ENCODE measurements at places on chromosomes 2 and 18. TPM values are rescaled to one million over a fixed set of nuclear protein-coding genes. Genes with fewer than 3 reads are reported as not detected.

The TMEM17 gene
- 4.4 TPM for polyA plus RNA-seq

The PDE1A gene
- polyA plus RNA-seq = 0.26 TPM

GRCh38 chr2:70887550-70888246 is 48.0 kb upstream of the ATP6V1B1 start:
- peak; percentile 74 for DNase-seq

- DNase-seq = peak; percentile 69
Observed at GRCh38 chr2:99489063-99489760, 605 bp downstream of the REV1 start.

GRCh38 chr2:64789466-64790320 is 136.0 kb upstream of the SERTAD2 start:
- DNase-seq = no peak

The CCDC178 gene
- not detected for polyA plus RNA-seq

DNA sequence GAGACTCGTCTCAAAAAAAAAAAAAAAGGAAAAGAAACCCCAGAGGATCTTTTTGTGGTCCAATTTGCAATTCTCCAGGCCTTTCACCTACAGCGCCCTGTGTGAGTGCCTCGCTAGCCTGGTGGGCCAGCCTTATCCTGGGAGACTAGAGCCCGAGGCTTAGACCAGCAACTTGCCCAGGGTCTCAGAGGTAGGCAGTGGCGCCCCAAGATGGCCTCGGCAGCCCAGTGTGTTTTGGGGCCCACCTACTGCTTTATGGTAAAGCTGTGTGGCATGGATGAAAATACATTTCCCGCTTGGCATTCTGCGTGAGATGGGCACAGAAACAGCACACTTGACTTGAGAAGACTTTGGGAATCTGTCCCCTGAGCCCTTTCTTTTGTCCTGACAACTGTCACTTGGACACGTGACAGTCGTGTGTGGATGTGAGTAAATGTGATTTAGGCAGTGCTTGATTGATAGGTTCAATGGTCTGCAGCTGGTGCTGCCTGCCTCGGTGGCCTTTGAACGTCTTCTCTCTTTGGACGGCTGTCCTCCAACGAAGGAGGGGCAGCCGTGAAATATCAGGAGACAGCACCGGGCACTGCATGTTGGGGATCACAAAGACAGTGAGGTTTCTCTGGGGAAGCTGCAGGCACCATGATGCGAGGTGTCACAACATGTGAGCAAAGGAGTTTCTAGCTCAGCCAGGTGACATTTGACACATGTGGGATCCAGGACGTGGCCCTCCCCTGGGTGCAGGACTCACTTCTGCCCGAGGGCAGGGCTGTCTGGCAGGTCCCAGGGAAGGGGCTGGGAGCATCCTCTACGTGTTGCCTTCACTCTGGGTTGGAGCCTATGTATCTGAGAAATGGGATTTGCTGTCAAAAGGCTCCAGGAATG is 209.5 kb upstream of the TWIST2 start:
- no peak for DNase-seq

- peak; percentile 49 for DNase-seq
Observed at GRCh38 chr2:56185582-56186046, 1.8 kb downstream of the CCDC85A start.

The KRCC1 gene
- 12.9 TPM for polyA plus RNA-seq

- no peak for DNase-seq
Observed at GRCh38 chr2:55119711-55120487, 69.6 kb upstream of the RTN4 start.

The CDH7 gene
- polyA plus RNA-seq = 0.01 TPM

DNA sequence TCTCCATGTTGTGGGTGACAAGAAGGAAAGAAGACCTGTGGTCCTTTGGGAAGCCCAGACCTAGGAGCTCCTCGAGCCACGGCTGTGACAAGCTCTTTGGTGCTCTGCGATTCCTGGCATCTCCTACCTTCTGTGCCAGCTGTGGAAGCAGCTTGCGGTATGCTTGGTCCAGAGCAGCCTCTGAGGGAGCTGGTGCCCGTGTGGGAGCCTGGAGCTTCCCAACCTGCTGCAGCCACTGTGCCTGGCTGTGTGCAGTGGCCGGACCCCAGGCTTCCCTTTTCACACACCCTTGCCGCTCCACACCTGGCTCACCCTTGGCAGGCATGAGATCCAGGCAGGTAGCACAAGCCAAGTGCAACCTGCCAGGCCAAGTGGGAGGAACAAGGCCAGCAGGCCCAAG is 1328.6 kb upstream of the SLC39A10 start:
- DNase-seq = no peak

All from A549 (cell line).